ENCODE measurements at places on chromosomes 16 and 17.

- DNase-seq = no peak
Observed at GRCh38 chr16:426115-426905, 861 bp downstream of the RAB11FIP3 start.

DNA sequence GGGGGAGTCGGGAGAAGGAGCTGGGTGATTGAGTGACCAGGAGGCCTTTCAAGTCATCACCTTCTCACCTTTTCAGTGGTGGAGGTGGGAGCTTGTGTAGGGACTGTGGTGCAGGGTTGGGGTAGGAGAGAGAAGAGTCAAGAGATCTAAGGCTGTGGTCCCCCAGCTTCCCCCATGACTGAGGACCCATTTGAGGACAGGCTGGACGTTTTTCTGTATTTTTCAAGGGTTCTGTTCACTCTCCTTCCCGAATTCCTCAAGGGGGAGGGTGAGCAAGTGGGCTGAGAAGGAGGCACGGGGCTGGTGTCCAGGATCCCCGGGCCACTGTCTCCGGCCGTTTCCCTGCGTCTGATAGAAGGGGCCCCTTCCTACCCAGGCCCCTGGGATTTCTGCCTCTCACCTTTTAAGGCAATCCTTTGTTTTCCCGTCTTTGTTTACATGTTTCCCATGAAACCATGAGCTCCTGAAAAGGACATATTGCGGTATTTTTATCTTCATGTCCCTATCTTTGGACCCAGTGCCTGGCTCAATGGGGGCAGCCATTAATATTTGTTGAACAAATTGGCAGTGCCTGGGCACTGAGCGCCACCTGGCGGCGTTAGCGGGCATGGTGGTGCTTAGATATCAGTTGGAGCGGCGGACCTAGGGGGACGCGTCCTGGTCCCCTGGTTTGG lies 9.2 kb upstream of the CD300A start:
- DNase-seq = peak; percentile 83

GRCh38 chr17:78680436-78680835 lies 101.6 kb downstream of the CYTH1 start:
- DNase-seq = no peak

GRCh38 chr16:25575363-25575762 lies 116.4 kb upstream of the HS3ST4 start:
- DNase-seq = peak; percentile 42

DNA sequence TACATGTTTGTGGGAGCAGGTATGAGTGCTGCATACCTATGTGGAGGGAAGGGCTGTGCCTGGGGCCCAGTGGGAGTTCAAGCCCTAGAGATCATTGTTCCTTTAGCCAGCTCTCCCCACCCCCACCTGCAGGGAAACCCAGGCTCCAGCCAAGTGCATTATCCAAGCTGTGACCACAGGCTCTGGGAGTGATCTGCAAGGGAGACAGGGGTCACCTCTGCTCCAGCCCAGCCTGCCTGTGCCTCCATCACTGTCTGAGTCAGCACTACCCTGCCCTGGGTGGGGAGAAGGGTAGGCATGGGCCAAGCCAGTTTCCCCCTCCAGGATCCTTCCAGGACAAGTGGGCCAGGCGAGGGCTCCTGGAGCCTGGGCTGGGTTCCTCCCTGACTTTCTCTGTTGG lies 32.1 kb upstream of the SBK1 start:
- DNase-seq = no peak

DNA sequence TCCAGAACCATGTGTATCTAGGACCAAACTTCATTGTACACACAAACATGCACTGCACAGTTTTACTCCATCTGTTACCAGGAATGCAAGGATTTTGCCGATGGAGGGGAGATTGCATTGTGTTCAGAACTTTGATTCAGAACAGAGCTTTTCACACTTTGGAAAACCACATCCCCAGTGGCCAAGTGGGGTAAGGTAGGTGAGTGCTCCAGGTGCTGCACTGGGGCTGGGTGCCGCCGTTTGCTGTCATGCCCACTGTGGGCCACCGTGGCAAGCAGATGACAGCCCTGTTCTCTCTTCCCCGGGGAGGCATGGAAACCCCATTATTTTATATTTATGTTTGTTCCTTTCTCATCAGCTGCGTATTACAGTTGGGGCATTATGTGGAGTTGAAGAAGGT lies 29.3 kb upstream of the JPH3 start:
- DNase-seq = no peak

DNA sequence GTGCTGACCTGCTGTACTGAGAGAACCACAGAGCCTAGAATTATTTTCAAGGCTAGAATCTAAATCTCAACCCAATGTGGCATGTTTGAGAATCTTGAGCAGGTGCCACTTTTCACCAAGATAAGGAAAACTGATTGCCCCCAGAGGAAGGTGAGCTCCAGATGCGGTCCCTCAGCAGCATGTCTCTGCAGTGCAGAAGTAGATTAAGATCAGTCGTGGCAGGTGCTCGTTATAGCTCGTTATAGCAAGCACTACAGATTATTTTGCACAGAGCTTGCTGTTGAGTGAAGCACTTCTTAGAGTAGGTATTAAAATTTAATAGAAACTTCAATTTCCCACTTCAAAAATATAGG lies 176.0 kb downstream of the AATF start:
- no peak for DNase-seq

- DNase-seq = peak; percentile 68
Observed at GRCh38 chr16:85445064-85445778, 167.9 kb upstream of the GSE1 start.

DNA sequence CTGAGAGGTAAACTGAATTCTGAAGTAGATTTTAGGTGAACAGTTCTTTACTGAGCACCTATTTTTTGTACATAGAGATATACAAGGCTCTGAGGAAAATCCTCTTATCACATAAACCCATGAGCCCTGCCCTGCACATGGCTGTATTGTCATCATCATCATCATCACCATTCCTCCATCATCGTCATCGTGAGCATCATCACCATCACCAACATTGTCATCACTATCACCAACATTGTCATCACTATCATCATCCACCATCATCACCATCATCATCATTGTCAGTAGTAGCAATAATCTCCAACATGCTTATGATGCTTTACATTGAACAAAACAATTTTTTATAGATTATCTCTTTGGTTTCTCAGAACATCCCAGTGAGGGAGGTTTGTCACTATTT lies 20.7 kb downstream of the ASIC2 start:
- no peak for DNase-seq

DNA sequence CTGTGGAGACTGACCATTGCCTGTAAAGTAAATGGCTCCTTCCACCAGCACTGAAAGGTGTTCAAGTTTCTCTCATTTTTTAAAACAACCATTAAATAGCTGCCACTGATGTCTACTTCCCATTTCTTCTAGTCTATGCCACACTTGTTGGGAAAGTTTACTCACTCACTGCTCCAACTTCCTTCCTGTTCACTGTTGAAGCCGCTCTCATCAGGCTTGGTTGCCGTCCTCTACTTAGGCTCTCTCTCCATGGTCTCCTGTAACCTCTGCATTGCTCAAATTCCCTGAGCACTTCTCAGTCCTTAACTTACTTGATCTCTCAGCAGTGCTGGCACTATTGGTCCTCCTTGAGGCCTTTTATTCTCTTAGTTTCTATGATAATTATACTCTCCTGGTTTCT lies 32.4 kb downstream of the SNX11 start:
- no peak for DNase-seq

DNA sequence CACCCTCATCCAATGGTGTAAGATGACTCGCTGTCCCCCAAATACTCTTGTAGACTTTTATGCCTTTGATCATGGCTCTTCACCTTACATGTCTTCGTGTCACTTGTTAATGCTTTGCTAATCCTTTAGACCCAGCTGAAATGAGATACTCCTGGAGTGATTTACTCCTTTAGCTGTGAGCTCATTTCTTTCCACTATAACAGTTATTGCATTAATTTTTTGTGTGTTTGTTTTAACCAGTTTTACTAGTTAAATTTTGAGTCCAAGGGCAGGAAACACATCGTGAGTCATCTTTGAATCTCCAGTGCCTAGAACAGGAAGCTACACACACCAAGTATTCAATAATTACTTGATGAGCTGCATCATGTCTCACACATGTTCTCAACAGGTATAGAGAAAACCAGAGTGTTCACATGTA lies 6.5 kb upstream of the CTCF start:
- no peak for DNase-seq

DNA sequence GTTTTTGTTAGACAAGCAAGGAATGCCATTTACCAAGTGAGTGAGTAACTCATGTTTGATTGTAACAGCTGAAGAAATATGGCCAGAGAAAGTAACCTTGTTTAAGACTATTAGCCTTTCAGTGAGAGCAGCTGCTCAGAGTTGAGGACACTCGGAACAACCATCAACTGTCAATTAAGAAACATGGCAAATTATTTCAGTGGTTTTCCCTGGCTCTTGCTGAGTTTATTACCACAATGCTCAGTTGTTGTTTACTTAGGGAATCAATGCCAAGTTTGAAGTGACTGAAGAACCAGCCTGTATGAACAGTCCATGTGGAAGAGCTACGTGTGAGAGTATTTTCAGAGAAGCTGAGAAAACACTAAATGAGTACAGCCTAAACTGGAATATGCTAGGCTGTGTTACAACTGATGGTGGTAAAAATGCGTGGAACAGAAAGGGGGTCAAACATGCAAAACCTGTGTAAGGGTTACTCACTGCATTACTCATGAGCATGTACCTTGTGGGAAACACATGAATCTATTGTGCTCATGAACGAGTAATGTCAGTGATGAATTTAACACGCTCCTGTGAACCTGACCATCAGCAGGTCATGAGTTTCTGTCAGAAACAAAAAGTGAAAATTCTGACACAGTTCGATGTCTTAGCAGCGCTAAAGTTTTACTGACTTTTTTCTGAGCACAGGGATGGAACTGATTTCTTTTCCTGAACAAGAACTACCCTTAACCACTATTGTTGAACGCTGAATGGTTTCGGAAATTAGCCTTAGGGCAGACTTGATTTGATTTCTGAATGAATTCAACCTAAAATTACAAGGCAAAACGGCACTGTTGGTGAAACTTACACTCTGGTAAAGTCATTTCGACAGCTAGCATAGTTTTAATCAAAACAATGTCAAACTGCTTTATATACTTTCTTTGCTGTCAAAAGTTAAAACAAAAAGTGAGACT lies 33.5 kb downstream of the GNA13 start:
- no peak for DNase-seq

DNA sequence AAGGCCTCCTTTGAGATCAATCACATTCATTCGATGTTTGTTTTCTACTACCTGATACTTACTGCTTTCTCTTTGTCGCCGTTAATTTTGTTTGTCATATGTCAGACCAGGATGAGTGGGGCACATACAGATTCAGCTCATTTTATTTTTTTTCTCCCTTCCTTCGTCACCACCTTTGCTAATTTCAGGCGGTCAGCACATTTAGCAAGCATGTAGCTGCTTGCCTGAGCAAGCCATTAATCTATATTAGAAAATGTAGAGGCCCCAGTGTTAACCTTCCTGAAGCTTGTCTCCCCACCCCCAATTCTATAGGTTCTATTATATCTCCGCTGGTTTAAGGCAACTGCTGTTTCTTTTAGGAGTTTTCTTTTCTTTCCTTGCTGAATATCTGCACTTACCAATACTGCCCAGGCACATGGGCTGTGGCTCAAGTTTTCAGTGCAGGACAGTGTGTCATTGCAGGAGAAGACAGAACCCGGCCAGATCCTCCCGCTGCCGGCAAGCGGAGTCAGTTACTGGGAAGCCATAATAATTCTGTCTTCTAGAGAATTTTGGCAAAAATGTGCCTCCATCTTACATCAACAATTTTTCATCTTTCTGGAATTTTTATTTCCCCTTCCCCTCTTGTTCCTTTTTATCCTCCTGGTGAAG lies 714.3 kb downstream of the WWOX start:
- DNase-seq = no peak

DNA sequence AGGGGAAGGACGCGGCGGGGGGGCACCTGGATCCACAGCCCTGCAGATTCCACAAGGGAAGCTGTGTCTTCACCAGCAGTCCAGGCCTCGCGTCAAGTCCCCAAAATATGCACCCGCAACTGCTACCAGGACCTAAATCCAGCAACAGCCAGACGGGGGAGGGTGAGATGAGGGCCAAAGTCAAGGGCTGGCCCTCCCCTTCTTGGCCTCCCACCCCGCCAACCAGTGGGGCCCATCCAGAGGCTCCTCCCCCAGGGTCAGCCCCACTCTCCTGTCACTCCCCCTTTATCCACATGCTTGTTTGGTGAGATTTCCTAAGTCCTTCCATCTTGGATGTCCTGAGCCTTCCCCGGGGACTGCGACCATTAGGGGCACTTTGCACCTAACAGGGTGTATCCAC lies 138.7 kb downstream of the ENGASE start:
- peak; percentile 77 for DNase-seq

GRCh38 chr17:36602030-36602748 lies 806 bp downstream of the MRM1 start:
- DNase-seq = peak; percentile 61

DNA sequence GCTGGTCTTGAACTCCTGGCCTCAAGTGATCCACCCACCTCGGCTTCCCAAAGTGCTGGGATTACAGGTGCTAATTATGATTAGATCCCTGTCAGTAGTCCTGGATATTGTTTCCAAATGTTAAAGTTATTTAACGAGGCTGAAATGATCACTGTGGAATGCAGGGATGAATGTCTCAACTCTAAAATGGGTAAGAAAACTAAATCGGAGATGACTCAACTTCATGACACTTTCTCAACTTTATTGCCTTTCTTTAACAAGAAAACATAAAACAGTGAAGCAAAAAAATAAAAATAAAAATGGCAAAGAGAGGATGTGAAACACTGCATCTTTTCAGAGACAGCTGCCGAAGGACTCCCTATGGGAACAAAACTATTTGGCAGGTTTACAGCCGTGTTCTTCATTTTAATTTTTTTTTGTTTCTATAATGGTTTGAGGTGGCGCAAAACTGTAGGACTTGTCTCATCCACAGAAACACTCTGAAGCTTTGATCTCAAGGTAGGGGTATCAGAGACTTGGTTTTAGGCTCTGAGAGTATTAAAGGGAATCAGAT lies 382.0 kb downstream of the GRIN2A start:
- DNase-seq = no peak

GRCh38 chr16:30004424-30004776 lies 6.4 kb downstream of the DOC2A start:
- DNase-seq = no peak

DNA sequence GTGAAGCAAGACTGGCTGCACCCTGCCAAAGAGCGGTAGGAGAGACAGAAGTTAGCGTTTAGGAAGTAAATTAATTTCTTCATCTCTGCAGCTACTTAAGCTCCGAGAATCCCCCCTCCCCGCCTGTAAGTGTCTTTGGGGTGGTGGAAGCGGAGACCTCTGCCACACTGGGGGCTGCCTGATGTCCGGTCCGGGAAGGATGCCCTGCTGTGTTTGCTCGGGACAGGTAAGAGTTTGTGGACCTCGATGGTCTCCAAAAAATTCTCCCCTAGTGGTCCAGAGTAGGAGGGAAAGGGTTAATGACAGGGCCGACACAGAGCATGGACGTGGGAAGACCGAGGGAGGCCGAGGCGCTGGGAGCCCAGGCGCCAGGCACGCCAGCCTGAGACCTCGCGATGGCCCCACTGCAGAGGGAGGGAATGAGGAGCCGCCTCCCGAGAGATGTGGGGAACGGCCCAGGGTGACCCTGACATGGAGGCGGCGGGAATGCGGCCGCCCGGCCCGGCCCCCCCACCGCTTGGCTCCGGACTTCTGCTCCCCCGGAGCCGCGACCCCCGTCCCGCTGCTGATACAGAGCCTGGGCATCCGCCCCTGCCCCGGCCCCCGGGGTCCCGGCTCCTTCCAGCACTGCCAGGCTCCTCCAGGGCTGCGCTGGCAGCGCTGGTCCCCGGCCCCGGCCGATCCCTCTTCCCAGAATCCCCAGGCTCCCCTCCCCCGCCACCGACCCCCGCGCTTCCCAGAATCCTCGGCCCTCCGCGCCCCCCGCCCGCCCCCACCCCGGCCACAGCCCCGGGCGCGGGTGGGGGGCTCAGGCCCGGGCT lies 680 bp downstream of the ZNF629 start:
- DNase-seq = no peak

- DNase-seq = no peak
Observed at GRCh38 chr17:13736916-13737315, 135.2 kb upstream of the HS3ST3A1 start.
